ENCODE measurements at places on chromosomes 12 and 14.
A peak's percentile ranks its signal among the peaks of the same experiment; 100 is the strongest.

- DNase-seq, result no peak
Observed at GRCh38 chr12:62328296-62328921, 68.2 kb downstream of the USP15 start.

DNA sequence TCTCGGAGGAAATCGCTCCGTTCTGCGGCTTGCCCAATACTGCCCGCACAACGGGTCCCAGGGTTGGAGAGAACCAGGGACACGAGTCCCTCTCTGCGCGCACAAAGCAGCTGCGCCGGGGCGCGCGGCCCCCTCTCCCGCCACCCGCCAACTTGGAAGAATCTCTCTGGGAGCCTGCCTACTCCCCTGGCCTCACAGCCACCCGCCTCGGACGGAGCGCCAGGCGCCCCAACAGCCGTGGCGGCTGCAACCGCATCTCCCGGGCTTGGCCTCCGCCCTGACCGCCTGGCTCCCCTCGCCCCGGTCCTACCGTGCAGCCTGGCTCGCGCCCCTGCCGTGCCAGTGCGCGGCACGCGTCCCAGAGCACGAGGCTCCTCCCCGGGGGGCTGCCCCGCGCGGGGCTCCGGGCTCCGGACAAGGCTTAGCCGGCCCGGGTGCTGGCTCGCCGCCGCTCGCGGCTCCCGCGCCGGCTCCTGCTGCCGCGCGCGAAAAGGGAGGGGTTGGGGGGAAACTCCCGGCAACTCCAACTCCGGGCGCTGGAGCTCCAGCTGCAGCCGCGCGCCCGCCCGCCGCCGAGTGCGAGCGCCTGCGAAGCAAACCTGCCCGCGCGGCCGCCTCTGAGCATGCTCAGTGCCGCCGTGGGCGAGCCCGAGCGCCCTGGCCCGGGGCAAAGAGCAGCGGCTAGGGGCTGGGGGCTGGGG is at the start of gene STXBP6:
TSS of gene STXBP6 (minus strand) at position 580 of the 701 bp plus-strand sequence. CDS start 75,329 bp downstream, outside the sequence.
- DNase-seq, result peak; percentile 49

GRCh38 chr12:58570411-58570810 is 349.9 kb downstream of the LRIG3 start:
- no peak for DNase-seq

DNA sequence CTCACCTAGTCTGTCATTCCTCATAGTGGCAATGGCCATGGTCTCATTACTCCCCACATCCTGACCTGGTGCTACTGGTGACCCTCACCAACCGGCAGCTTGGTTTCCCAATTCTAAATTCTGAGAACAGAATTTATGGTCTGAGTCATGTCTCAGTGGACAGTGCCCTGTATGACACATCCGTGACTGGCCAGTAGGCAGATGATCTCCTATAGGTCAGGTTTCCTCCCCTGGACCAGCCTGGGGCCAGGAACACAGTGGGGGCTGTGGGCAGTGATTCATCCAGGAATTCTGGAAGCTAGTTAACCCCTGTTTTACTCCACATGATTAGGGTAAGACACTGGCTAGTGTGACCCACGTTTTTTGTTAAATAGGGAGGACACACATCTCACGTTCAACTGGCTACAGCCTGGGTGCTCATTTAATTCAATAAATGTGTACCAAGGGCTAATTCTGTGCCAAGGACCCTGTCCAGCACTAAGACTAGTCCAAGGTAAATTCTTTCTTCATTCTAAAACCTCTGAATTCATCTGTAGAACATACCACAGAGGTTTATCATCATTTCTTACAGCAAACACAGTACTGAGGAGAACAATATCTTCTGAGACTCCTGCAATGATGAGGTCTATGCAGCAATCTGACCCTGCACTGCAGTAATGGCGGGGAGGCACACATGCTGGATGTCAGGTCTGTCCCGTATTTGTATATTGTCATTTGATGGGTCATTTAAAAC is 249.6 kb upstream of the TBX3 start:
- no peak for DNase-seq

- DNase-seq, result no peak
Observed at GRCh38 chr12:76176940-76177339, 92.5 kb upstream of the NAP1L1 start.

DNA sequence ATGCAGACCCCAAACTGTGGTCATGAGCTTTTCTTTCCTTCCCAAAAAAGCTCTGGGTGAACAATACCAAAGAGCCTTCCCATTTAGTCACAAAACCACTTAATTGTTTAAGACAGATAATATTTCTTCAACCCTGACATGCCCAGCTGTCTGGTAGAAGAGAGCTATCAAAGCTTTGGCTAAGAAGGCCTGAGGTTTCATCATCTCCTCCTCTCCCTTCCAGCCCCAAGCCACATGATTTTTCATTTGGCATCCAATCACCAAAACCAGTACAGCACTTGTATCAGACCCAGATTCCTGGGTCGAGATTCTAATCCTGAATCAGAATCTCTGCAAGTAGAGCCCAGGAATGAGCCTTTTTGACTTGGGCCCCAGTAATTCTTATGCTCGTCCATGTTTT is 199.6 kb upstream of the TMEM260 start:
- no peak for DNase-seq

- no peak for DNase-seq
Observed at GRCh38 chr12:130288206-130288605, 49.5 kb upstream of the PIWIL1 start.

- DNase-seq, result no peak
Observed at GRCh38 chr12:121167232-121167820, 34.6 kb downstream of the P2RX7 start.

GRCh38 chr14:37056473-37056872 is 115.9 kb downstream of the SLC25A21 start:
- DNase-seq, result no peak

DNA sequence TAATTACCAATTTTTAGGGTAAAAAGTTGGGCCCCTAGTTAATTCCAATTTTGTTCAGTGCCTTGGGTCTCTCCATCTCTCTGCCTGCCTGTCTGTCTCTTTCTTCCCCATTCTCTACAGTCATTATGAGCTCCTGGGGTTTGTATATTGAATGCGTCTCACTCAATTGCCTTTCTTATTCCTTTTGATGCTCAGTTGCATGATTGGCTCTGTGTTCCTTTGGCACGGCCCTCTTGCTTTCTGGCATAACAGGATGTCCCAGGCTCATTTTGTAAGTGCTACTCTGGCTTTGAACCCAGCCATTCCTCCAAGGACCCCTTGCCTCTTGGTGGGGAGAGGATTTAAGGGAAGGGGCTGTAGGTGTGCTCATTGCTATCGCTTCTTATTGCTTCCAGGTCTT is 35.6 kb downstream of the ZNF664 start:
- no peak for DNase-seq

GRCh38 chr14:83534995-83535394 is 1994.9 kb upstream of the FLRT2 start:
- no peak for DNase-seq

DNA sequence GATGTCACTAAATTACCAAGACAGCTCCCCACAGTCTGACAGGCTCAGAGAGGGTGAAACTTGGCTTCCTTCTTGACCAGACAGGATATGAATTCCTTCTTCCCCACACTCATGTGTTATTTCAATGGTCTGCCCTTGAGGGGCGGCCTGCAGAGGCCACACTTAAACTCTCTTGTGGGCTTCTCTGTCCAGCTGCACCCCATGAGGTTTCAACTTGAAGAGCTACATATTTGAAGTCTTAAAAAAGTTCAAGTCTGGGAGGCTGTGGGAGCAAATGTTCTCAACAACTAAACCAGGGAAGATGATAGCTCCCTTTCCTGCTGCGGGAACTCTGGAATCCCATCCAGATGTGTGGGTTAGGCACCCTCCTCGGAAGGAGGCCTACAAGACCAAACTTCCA is 98.3 kb downstream of the TTC7B start:
- no peak for DNase-seq

GRCh38 chr12:24491968-24492367 is 456.9 kb downstream of the BCAT1 start:
- DNase-seq, result no peak

GRCh38 chr14:49049711-49050110 is 536.5 kb downstream of the RPS29 start:
- DNase-seq, result no peak

DNA sequence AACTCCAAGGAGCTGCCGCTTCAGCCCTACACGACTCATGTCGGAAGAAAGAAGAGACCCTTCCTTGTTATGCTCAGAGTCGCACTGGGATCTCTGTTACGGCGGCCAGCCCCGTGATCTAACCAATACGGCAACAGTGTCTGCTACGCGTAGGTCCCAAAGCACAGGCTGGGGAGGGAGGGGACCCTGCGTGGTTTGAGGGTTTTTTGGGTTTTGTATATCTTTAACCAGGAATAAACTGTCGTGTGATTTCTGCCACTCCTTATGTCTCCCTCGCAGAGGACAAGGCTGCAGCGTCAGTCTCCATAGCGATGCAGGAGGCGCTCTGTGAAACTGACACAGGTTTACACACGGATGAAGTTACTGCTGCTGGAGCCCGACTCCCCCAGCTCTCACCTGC is 60.0 kb upstream of the DIO3 start:
- no peak for DNase-seq

GRCh38 chr12:57106021-57106708 is 5.0 kb downstream of the STAT6 start:
- DNase-seq, result no peak

GRCh38 chr12:105273601-105274000 is 37.6 kb upstream of the APPL2 start:
- DNase-seq, result no peak

DNA sequence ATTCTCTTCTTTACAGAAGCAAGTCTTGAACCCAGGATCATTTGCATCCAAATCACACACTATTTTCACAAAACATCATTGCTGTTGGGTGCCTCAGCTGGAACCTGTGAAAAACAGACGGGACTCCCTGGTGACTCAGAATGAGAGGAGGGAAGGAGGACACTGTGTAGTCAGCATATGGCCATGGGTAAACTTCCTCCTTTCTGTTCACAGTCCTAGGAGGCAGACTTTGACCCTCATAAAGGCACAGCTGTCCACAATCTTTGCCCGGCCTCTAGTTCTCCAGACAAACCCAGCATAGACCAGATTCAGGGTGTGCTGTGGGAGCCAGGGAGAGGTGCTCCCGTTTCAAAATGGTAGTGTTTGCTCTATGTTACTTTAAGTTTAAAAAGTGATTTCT is 62.0 kb downstream of the DYRK2 start:
- peak; percentile 80 for DNase-seq

- peak; percentile 55 for DNase-seq
Observed at GRCh38 chr12:122021822-122022392, at the start of gene BCL7A. BCL7A (plus strand) TSS chr12:122021884; CDS start chr12:122022092, 208 bp downstream.

DNA sequence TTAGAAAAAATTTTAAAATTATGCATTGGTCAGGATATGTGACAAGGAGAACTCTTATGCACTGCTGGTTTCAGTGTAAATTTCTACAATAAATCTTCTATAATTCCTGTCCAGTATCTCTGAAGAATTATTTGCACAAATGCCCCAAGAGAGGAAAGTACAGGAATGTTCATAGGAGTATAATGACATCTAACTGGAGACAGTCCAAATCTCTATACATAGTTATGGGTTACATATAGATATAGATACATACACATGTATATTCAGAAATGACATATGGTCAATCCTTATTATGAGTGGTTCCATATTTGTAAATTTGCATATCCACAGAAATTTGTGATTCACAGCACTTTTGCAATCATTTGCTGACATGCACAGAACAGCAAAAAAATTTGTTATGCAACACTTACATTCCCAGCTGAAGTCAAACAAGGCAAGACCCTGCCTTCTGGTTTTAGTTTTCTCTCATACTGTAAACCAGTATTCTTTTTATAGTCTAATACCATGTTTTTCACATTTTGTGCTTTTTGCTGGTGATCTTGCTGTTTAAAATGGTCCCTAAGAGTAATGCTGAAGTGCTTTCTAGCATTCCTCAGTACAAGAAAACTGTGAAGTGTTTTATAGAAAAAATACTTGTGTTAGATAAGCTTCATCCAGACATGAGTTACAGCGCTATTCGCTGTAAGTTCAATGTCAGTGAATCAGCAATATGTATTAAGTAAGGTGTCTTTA is 103.8 kb downstream of the SLC16A7 start:
- peak; percentile 85 for DNase-seq

Data from suppressor macrophage treated with lipopolysaccharide for 4 hours (primary cell).